ENCODE measurements at places on chromosomes 6 and 20.

GRCh38 chr20:18056174-18057100 is 1.3 kb downstream of the OVOL2 start:
- no peak for DNase-seq

GRCh38 chr20:31595654-31596411 is 9.3 kb upstream of the ID1 start:
- peak; percentile 88 for DNase-seq

DNA sequence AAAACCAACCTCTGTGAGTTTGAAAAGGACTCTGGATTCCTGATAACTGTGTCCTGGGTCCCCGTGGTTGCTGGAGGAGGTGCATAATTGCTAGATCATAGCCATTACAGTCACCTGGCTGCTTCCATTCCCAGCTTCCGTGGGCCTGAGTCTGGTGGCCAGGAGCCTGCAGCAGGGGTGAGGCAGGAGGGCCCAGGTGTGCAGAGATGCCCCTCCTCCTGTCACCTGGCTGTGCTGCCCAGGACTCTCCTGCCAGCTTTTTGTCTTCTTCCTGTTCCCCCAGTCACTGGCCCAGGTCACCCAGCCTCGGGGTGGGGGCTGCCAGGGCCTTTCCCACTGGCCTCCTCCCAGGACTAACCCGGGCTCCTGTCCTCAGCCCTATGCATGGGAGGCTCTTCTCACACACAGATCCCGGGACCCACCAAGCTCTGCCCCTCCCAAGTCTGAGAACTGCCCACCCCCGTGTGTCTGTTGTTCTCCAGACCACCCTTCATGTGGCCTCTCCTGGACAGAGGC is 30.0 kb downstream of the RAET1L start:
- no peak for DNase-seq

GRCh38 chr6:12010635-12011275 is 1.4 kb upstream of the HIVEP1 start:
- DNase-seq = no peak

DNA sequence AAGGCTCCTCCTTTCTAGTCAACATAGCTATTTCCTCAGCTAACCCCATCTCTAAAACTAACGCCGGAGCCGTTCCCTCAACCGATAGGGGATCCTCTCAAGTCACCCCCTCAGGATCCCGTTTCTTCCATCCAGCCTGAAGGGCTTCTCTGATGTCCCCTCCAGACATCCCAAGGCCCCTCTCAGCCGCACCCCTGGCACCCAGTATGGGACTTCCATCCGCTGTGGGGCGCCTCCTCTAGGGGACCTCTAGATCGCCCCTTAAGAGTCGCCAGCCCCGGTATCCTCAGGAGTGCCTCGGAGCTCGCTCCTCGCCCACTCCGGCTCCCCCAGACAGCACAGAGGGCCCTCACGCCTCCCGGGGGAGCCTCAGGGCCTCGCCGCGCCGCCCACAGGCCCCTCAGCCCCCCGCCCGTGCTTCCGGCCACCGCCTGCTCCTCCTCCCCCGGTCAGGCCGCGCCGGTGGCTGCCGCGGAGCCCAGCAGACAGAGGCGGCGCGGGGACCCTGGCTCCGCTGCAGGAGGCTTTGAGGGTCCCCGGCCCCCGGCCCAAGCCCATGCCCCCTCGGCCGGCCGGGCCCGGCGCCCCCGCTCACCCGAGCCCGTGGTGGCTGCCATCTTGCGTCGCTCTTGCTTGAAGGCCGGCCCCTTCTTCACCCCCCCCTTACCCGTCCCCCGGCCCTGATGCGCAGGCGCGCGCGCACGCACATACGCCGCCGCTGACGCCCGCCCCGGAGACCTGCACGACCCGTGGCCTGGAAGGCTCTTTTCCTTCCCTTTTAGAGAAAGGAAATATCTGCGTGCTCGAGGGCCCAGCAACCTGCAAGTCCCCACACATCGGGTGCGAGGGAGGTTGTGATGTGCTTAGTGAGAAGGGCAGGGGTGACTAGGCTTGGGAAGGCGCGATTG is at the start of gene UBE2V1:
Gene UBE2V1, minus strand, starts transcription at position 639 of the 908 bp plus-strand sequence. Its CDS starts 22 bp downstream, at position 617.
- peak; percentile 87 for DNase-seq

GRCh38 chr6:139982195-139982594 is 607.7 kb upstream of the CITED2 start:
- DNase-seq = peak; percentile 47

DNA sequence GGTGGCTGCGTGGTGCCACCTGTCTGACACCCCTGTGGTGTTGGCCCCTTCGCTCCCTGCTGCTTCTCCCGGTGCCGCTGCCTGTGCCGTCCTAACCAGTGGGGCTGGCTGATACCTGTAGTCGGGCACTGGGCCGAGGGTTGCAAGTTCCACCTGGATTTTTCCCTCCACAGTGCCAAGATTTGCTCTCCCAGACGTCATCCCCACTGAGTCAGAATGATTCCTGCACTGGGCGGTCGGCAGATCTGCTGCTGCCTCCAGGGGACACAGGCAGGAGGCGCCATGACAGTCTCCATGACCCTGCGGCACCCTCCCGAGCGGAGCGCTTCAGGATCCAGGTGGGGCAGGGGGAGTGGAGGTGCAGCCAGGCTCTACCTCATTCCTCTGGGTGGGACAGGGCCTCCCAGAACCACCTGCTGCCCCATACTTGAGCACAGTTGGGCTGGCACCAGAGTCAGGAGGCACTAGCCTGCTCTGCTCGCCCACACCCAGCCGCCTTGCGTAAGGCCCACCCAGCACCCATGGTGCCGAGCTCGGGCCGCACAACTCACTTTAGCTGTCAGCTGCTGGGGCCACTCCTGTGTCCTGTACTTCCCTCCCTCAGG is 60.2 kb downstream of the TCP11 start:
- DNase-seq = no peak

DNA sequence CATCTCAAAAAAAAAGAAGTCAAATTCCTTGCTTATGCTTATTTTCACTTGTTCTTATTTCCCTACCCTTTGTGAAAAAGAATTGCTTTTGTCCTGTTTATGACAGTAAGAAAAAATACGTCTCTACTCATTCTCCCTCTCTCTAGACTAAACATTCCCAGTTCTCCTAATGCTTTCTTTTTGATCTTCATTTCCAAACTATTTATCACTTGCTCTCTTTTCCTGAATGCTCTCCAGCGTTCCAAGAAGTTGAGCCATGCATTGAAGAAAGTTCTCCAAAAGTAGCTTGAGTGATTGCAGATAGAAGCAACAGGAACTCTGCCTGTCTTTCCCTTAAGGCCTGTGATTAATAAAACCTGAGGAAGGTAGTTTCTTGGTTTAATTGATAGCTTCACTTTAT is 53.1 kb upstream of the TMEM170B start:
- no peak for DNase-seq

DNA sequence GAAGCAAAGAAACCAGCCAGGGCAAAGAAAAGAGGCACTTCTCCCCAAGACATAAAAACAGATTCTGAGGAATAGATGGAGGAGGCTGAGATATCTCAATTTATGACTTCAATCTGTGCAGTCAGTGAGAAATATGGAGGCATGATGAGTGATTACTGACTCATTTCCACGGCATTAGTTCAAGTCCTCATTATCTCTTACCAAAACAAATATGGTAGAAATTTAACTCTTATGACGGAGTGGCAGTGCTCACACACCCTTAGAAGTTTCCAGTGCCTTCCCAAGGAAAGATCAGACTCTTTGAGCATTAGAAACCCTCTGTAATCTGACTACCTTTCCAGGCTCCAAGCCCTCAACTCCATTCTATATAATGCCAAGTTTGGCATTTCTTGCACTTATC is 364.1 kb downstream of the ARHGAP18 start:
- peak; percentile 51 for DNase-seq

GRCh38 chr20:39270837-39271604 is 308.9 kb downstream of the DHX35 start:
- no peak for DNase-seq

- DNase-seq = peak; percentile 97
Measured at GRCh38 chr20:51562332-51563173, 20.0 kb upstream of the NFATC2 start.

DNA sequence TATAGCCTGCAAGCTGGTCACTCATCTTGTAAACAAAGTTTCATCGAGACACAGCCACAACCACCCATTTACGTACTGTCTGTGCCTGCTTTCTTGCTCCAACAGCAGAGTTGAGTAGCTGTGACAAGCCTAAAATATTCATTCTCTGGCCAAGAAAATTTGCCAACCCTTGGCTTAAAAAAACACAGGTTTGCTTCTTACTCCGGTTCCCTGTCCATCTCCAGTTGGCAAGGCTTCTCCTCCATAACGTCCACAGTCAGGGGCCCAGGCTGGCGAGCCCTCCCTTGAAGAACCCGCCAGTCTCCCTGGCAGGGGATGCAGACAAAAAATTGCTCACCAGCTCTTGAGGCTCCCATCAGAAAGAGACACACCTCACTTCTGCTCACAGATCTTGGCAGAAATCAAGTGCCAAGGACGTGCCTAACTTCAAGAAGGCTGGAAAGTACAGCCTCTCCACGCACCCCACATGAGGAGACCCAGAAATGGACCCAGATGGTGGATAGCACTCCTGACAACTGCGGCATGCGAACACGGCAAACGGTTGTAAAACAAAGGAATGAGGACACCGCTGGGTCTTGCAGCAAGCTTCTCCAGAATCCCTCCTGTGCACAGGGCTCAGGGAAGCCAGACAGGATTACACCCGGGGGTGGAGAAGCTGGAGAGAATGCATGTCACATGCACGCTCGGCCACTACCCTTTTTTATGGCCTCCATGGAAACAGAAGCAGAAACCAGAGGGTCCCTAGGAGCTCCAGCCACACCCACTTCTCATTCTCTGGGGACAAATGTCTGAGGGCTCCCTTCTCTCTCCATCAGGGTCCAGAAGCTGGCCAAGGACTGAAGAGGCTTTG is 59.8 kb upstream of the SIRPA start:
- DNase-seq = no peak

- no peak for DNase-seq
Measured at GRCh38 chr6:133591275-133591674, 297.6 kb upstream of the TCF21 start.

GRCh38 chr6:132286298-132287019 is 114.8 kb downstream of the MOXD1 start:
- DNase-seq = no peak

GRCh38 chr20:49685161-49685601 is 28.5 kb downstream of the B4GALT5 start:
- DNase-seq = no peak

GRCh38 chr20:11452326-11452725 is 465.4 kb upstream of the BTBD3 start:
- DNase-seq = peak; percentile 16

DNA sequence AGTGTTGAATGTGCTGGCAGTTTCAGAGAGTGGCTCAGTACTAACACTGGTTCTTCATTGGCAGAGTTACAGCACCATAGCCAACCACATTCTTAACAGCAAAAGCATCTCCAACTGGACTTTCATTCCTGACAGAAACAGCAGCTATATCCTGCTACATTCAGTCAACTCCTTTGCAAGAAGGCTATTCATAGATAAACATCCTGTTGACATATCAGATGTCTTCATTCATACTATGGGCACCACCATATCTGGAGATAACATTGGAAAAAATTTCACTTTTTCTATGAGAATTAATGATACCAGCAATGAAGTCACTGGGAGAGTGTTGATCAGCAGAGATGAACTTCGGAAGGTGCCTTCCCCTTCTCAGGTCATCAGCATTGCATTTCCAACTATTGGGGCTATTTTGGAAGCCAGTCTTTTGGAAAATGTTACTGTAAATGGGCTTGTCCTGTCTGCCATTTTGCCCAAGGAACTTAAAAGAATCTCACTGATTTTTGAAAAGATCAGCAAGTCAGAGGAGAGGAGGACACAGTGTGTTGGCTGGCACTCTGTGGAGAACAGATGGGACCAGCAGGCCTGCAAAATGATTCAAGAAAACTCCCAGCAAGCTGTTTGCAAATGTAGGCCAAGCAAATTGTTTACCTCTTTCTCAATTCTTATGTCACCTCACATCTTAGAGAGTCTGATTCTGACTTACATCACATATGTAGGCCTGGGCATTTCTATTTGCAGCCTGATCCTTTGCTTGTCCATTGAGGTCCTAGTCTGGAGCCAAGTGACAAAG is 17.0 kb upstream of the ADGRF4 start:
- DNase-seq = no peak

- DNase-seq = peak; percentile 18
Measured at GRCh38 chr20:2729791-2730190, 37.2 kb downstream of the EBF4 start.

DNA sequence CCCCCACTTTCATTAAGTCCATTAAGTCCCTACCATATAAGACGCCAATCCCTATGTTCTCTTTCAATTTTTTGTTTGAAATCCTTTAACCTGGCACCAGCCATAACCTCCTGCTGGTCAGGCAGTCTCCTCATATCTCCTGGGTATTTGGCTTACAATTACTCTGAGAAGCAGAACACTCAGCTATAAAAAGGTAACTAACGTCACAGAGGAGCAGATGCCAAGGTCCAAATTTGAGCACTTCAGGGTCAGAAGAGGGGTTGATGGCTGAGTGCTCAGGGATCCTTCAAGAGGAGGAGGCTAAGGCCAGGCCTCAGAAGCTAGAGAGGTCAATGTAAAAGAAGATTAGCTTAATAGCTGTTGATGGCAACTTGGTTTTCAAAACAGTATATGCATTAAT is 22.3 kb upstream of the RCAN2 start:
- no peak for DNase-seq
